Myometrial cell (primary cell): ENCODE measurements at places on chromosomes 7 and 10. TPM values are rescaled to one million over a fixed set of nuclear protein-coding genes. Genes with fewer than 3 reads are reported as not detected.

COL1A2 gene
- total RNA-seq, result 2,391 and 2,430 TPM in 2 replicates

NEUROG3 gene
- total RNA-seq, result not detected in 2 replicates

NME8 gene
- total RNA-seq, result not detected in 2 replicates

CHCHD2 gene
- 564 and 615 TPM in 2 replicates for total RNA-seq

SLC26A3 gene
- total RNA-seq, result not detected in 2 replicates

PALD1 gene
- total RNA-seq, result under 0.01 TPM in 2 replicates

EPHB6 gene
- total RNA-seq, result 23.9 and 25.4 TPM in 2 replicates

NPC1L1 gene
- total RNA-seq, result not detected in 2 replicates

KLF14 gene
- not detected in 2 replicates for total RNA-seq

LDB1 gene
- 19.3 and 21.8 TPM in 2 replicates for total RNA-seq
